ENCODE measurements at places on chromosomes 1 and 21. TPM values are rescaled to one million over a fixed set of nuclear protein-coding genes. Genes with fewer than 3 reads are reported as not detected.
A peak's percentile ranks its signal among the peaks of the same experiment; 100 is the strongest.

The LHX8 gene
- total RNA-seq = not detected

The TADA1 gene
- 14.1 TPM for total RNA-seq

The TRIM45 gene
- total RNA-seq = 16.1 TPM

The MNDA gene
- total RNA-seq = not detected

DNA sequence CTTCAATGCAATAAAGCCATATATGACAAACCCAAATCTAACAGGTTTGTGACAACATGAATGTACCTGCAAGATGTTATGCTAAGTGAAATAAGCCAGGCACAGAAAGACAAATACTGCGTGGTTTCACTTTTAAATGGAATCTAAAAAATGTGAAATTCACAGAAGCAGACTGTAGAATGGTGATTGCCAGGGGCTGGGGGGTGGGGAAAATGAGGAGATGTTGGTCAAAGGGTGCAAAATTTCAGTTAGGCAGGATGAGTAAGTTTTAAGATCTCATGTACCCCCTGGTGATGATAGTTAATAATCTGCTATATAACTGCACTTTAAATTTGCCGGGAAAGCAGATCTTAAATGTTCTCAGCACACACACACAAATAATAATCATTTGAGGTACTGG lies 160.5 kb downstream of the PTBP2 start:
- DNase-seq = no peak
- H3K4me3 ChIP-seq = no peak overlapping the region
- no peaks in the 10 kb centered on the region for H3K36me3 ChIP-seq
- H3K27me3 ChIP-seq = no peaks in the 10 kb centered on the region
- no peaks in the 10 kb centered on the region for H3K4me1 ChIP-seq

DNA sequence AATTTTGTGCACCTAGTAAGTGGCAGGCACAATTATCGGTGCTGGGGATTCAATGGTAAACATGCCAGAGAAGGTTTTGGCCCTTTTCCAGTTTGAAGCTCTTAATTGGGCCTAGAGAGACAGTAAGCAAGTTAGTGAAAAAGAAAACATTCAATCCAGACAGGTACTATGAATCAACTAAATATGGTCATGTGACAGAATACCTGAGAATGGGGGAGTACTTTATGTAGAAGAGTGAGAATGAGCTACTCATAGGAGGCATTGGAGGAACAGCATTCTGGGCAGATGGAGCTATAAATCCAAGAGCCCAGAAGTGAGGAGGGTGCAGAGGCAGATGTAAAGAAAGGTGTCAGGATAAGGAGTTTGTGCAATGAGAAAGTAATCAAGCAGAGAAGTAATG lies 1017.9 kb downstream of the ADGRL2 start:
- H3K4me3 ChIP-seq = no peak overlapping the region
- no peak overlapping the region for H3K27ac ChIP-seq
- H3K36me3 ChIP-seq = no peaks in the 10 kb centered on the region
- peaks cover 12% of the 10 kb centered on the region for H3K4me1 ChIP-seq
- DNase-seq = no peak

DNA sequence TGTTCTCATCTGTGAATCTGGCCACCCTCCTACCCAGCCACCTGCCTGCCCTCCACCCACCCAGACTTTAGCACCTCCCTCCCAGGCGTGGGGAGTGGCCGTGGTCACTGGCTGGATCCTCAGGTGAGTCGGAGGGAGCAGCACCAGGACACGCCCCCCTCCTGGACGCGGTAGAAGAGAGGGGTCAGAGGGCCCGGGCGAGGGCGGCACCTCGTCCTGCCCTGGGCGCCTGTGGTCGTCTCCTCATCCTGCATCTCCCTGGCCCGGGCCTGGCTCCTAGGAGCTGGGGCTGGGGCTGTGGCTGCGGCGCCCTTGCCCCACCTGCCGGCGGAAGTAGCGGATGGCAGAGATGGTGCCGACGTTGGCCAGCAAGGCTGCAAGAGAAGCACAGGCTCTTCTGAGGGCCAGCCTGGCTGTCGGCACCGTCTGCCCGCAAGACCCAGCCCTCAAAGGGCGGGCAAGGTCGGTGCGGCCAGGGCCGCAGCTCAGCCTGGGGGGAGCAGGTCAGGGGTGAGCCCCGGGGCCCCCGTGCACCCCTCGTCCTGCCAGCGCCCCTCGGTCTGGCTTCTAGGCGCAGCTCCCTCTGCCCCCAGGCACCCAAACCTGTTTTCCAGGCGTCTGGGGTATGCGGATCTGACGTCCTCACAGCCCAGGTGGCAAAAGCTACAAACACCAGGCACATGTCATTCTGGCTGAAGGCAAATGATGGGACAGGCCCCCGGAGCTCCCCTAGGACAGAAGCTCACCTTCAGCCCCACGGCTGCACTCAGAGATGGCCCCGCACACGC lies 5.8 kb downstream of the PERM1 start:
- peaks cover 2% of the 10 kb centered on the region for H3K4me1 ChIP-seq
- no peaks in the 10 kb centered on the region for H3K36me3 ChIP-seq
- H3K27ac ChIP-seq = no peak overlapping the region
- H3K4me3 ChIP-seq = peak overlapping the region; percentile 30
- DNase-seq = peak; percentile 71

All from SJCRH30 (cell line).